ENCODE measurements at places on chromosomes 4 and X.
A peak's percentile ranks its signal among the peaks of the same experiment; 100 is the strongest.

DNA sequence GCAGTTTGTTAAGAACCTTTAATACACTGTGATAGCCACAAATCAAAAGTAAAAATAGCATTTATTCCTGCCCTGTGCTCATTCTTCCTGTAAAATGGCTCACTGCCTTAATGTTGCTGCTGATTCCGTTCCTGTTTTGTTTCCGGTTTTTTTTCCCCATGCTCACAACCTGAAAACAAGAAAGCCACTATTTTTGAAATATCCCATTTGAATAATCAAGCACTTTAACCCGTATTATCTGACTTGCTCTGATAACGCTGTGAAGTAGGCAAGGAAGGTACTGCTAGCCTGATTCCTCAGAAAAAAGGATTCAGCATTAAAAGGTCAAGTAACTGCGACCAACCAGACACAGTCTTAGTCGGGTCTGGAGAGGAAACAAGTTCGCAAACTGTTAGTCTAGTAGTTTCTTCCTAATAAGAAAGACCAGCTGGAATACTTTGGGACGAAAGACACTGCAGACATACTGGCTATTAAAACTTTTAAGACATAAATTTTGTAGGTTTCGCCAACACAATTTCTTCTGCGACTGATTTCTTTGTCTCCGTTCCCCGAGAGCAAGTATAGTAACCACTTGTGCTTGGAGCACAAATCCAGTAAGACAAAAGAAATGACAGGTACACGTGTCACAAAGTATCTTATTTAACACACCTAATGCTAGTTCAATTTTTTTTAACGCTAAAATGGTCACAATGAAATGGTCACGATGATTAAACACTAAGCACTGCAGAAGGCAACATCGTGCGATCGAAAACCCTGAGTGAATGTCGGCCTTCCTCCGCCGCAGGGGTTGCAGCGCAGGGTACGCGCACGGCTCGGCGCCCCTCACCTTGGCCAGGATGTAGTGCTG, 802 bp downstream of the COX18 start:
- H3K27ac ChIP-seq, result peak overlapping the region; percentile 78
- H3K27me3 ChIP-seq, result no peaks in the 10 kb centered on the region
- DNase-seq, result no peak
- peaks cover 12% of the 10 kb centered on the region for H3K36me3 ChIP-seq

- no peaks in the 10 kb centered on the region for H3K4me1 ChIP-seq
- peaks cover 4% of the 10 kb centered on the region for H3K27me3 ChIP-seq
- DNase-seq, result no peak
- no peak overlapping the region for H3K27ac ChIP-seq
- no peak overlapping the region for H3K4me3 ChIP-seq
Measured at GRCh38 chrX:50988649-50989048, 78.1 kb downstream of the BMP15 start.

- H3K27ac ChIP-seq, result peak within 1 kb of the TSS; percentile 90
- H3K27me3 ChIP-seq, result no peaks in the 10 kb centered on the region
Measured at GRCh38 chr4:5710961-5711478, at the start of gene EVC. EVC (plus strand) TSS chr4:5711201; CDS start chr4:5711381, 180 bp downstream.

GRCh38 chr4:155495572-155496293, 119.0 kb upstream of the MAP9 start:
- no peak overlapping the region for H3K27ac ChIP-seq
- DNase-seq, result no peak
- H3K27me3 ChIP-seq, result no peaks in the 10 kb centered on the region

GRCh38 chr4:88447371-88448095, 9.4 kb upstream of the HERC5 start:
- H3K4me3 ChIP-seq, result no peak overlapping the region
- H3K4me1 ChIP-seq, result no peaks in the 10 kb centered on the region

- DNase-seq, result no peak
- H3K4me1 ChIP-seq, result no peaks in the 10 kb centered on the region
- H3K27ac ChIP-seq, result no peak overlapping the region
- no peaks in the 10 kb centered on the region for H3K36me3 ChIP-seq
- no peak overlapping the region for H3K4me3 ChIP-seq
- no peaks in the 10 kb centered on the region for H3K27me3 ChIP-seq
Measured at GRCh38 chr4:184911310-184911709, 85.5 kb upstream of the ACSL1 start.

GRCh38 chr4:139523076-139523475, 32.9 kb downstream of the SETD7 start:
- peaks cover 5% of the 10 kb centered on the region for H3K4me1 ChIP-seq
- H3K4me3 ChIP-seq, result no peak overlapping the region
- H3K27ac ChIP-seq, result no peak overlapping the region
- no peaks in the 10 kb centered on the region for H3K36me3 ChIP-seq
- no peak for DNase-seq
- no peaks in the 10 kb centered on the region for H3K27me3 ChIP-seq

DNA sequence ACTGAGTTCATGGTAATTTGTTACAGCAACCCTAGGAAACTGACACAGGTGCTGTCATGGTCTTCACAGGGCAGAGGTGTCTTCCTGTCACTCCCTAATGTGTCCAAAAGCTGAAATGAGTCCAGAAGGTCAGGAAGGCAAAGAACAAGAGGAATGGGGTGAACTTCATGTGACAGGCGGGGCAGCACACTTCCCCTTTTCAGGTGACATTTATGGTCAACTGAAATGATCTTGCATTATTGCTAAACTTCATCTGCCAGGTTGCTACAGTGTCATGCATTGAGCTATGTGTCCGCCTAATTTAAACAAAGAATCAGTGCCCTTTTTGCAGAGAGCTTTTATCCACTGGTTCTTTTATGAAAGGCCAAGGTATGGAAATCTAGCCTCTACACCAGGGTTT, 15.9 kb upstream of the CCDC149 start:
- no peak overlapping the region for H3K4me3 ChIP-seq
- no peaks in the 10 kb centered on the region for H3K36me3 ChIP-seq
- H3K4me1 ChIP-seq, result no peaks in the 10 kb centered on the region
- no peak overlapping the region for H3K27ac ChIP-seq
- no peak for DNase-seq

DNA sequence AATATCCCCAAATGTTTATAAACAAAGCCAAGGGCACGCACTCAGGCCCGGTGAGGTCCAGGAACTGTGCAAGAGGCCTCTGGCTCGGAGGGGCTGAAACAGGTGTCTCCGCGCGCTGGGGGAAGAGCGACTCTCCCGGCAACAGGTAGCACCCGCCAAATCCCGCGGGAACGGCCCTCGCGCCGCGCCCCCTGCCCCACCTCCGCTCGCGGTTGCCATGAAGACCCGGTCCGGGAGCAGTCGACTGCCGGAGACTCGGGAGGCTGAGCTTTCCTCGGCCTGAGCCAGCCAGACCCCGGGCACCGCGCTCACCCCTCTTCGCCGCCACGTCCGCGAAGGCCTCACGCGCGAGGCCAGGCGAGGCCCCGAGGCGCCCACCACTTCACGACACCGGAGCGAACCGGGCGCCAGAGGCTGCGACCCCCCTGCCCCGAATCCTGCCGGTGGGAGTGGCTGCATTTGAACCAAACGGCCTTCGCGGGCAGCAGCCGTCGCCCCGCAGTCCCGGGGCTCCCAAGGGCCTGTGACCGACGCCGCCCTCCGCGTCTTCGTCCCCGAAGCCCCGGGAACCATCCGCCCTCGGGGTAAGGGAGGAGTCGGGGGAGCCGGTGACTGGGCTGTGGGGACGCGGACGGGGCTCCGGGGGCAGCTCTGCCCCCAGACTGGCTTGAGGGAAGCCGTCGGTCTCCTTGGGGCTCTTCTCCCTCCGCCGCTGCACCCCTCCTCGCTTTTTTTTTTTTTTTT, at the start of gene NSUN7:
NSUN7 (plus strand) TSS at position 239 of the 744 bp plus-strand sequence. CDS start 739 bp downstream, outside the sequence.
- H3K27ac ChIP-seq, result no peak within 1 kb of the TSS
- H3K36me3 ChIP-seq, result no peaks in the 10 kb centered on the region
- DNase-seq, result no peak
- H3K4me3 ChIP-seq, result peak within 1 kb of the TSS; percentile 39
- H3K4me1 ChIP-seq, result peaks cover 16% of the 10 kb centered on the region
- no peaks in the 10 kb centered on the region for H3K27me3 ChIP-seq

DNA sequence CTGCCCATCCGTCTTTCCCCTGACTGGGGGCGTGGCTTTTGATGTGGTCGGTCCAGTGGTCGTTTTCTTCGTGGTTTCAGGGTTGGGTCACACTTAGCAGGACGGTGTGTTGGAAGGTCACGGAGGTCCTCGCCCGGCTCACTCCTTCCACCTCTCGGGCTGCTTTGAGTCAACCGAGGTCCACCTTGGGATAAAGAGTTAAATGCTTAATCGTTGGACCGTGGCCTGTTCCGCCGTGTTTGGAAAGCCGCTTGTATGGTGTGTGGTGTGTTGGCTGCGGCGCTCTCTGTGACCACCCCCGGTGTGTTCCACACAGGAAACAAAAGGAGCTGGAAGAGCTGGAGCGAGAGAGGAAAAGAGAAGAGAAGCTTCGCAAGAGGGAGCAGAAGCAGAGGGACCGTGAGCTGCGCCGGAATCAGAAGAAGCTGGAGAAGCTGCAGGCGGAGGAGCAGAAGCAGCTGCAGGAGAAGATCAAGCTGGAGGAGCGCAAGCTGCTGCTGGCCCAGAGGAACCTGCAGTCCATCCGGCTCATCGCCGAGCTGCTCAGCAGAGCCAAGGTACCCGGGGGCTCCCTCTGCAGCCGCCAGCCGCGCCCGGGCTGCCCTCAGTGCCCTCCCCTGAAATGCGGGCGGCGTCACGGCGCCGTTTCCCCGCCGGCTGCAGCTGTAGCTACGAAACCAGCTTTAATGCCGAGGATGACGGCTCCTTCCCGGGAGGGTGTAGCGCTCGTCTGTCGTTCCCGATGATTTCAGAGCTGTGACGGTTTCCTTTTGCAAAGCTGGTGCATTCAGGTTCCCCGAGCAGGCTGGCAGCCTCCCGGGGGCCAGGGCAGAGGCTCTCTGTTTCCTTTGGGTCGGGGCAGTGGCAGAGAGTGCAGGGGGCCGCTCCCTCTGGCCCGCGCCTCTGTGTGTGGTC, 7.7 kb downstream of the AKAP17A start:
- H3K27ac ChIP-seq, result no peak overlapping the region
- no peak overlapping the region for H3K4me3 ChIP-seq
- H3K27me3 ChIP-seq, result no peaks in the 10 kb centered on the region
- no peaks in the 10 kb centered on the region for H3K4me1 ChIP-seq
- H3K36me3 ChIP-seq, result peaks cover 81% of the 10 kb centered on the region
- DNase-seq, result no peak

- peak overlapping the region; percentile 94 for H3K27ac ChIP-seq
- H3K36me3 ChIP-seq, result no peaks in the 10 kb centered on the region
- peaks cover 26% of the 10 kb centered on the region for H3K4me1 ChIP-seq
- no peaks in the 10 kb centered on the region for H3K27me3 ChIP-seq
Measured at GRCh38 chrX:107672955-107673378, 44.7 kb downstream of the PRPS1 start.

- H3K27me3 ChIP-seq, result no peaks in the 10 kb centered on the region
- no peak overlapping the region for H3K4me3 ChIP-seq
- DNase-seq, result no peak
- H3K27ac ChIP-seq, result no peak overlapping the region
- no peaks in the 10 kb centered on the region for H3K4me1 ChIP-seq
Measured at GRCh38 chrX:16141422-16142245, 18.3 kb downstream of the GRPR start.

- H3K27me3 ChIP-seq, result no peaks in the 10 kb centered on the region
- no peaks in the 10 kb centered on the region for H3K36me3 ChIP-seq
- H3K27ac ChIP-seq, result no peak overlapping the region
- no peak overlapping the region for H3K4me3 ChIP-seq
Measured at GRCh38 chr4:151882072-151882803, 121.4 kb upstream of the GATB start.

DNA sequence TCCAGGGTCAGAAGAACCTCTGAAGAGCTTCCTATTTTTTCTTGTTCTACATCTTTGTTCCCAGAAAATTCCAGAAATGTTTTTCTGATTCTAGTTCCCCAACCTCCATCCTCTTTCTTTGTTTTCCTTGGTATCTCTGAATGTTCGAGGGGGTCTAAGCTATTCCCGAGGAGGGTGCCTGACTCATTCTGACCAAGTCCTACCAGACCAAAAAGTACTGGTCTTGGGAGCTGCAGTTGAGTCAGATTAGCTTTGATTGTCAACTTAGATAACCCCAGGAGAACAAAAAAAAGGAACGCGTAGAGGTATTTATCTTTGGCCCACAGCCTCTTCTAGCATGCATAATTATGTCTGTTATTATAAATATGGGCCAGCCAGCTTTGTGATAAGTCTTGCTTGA, 12.1 kb upstream of the TENM3 start:
- H3K27me3 ChIP-seq, result no peaks in the 10 kb centered on the region
- H3K36me3 ChIP-seq, result no peaks in the 10 kb centered on the region
- H3K27ac ChIP-seq, result no peak overlapping the region
- H3K4me3 ChIP-seq, result no peak overlapping the region

GRCh38 chr4:48687313-48688051, 92.6 kb downstream of the FRYL start:
- H3K4me3 ChIP-seq, result no peak overlapping the region
- H3K4me1 ChIP-seq, result peaks cover 72% of the 10 kb centered on the region
- H3K27me3 ChIP-seq, result no peaks in the 10 kb centered on the region
- H3K36me3 ChIP-seq, result no peaks in the 10 kb centered on the region

DNA sequence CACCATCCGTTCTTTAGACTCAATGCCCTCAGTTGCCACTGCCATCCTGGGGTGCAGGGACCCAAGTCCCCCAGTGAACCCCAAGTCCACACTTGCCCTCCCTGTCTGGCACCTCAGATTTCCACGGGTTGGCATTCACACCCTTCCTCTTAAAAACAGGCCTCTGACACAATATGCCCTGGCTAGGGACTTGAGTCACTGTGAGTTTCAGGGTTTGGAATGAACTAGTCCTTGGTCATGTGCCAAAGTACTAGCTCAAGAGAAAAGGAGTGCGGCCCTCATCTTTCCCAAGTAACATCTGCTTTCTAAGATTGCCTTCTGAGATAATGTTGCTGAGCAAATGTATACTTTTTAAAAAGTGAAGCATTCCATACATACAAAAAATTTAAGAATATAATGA, 134.0 kb downstream of the MID1 start:
- H3K36me3 ChIP-seq, result no peaks in the 10 kb centered on the region
- no peaks in the 10 kb centered on the region for H3K27me3 ChIP-seq
- H3K4me3 ChIP-seq, result no peak overlapping the region
- H3K27ac ChIP-seq, result no peak overlapping the region
- DNase-seq, result peak; percentile 9

- DNase-seq, result no peak
- no peaks in the 10 kb centered on the region for H3K36me3 ChIP-seq
- H3K4me3 ChIP-seq, result no peak overlapping the region
- no peak overlapping the region for H3K27ac ChIP-seq
- H3K4me1 ChIP-seq, result peaks cover 5% of the 10 kb centered on the region
- H3K27me3 ChIP-seq, result no peaks in the 10 kb centered on the region
Measured at GRCh38 chr4:73895201-73896175, 26.3 kb downstream of the CXCL1 start.

- no peaks in the 10 kb centered on the region for H3K36me3 ChIP-seq
- no peaks in the 10 kb centered on the region for H3K27me3 ChIP-seq
- H3K4me3 ChIP-seq, result no peak overlapping the region
- no peak overlapping the region for H3K27ac ChIP-seq
- no peaks in the 10 kb centered on the region for H3K4me1 ChIP-seq
Measured at GRCh38 chr4:24137671-24138601, 248.1 kb upstream of the PPARGC1A start.

- no peaks in the 10 kb centered on the region for H3K36me3 ChIP-seq
- DNase-seq, result no peak
- H3K27me3 ChIP-seq, result no peaks in the 10 kb centered on the region
- H3K4me3 ChIP-seq, result no peak overlapping the region
Measured at GRCh38 chr4:123444290-123444731, 47.7 kb downstream of the SPRY1 start.
